IMR-90 (cell line): ENCODE measurements at places on chromosomes 7 and 10.

GRCh38 chr7:268991-269390 lies 21.0 kb upstream of the FOXL3 start:
- no peak for DNase-seq

DNA sequence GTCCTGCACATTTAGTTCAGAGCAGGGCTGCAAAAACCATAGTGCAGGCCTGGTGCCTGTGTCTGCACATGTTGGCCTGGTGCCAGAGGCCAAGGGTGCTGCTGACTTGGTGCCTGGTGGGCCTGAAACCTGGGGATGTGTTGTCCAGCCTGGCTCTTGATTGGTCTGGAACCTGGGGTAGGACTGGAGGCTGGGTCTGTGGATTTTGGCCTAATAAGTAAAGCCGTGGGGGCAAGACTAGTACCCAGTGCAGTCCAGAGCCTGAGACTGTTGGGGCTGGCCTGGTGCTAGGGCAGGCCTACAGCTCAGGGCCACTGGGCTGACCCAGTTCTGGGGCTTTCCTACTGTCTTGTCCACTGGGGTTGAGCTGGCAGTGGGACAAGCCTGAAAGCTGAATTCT lies 817.9 kb downstream of the DNAJB9 start:
- DNase-seq: no peak

- no peak for DNase-seq
Observed at GRCh38 chr10:29725133-29725720, 90.5 kb upstream of the SVIL start.

GRCh38 chr10:57218382-57218781 lies 857.3 kb upstream of the ZWINT start:
- DNase-seq: no peak

GRCh38 chr7:43010061-43010460 lies 77.9 kb downstream of the MRPL32 start:
- DNase-seq: no peak
